ENCODE measurements at places on chromosomes 7 and 10. TPM values are rescaled to one million over a fixed set of nuclear protein-coding genes. Genes with fewer than 3 reads are reported as not detected.

OIT3 gene
- total RNA-seq, result not detected

ENO4 gene
- 1.1 TPM for total RNA-seq

ARHGEF35 gene
- 39.2 TPM for total RNA-seq

HOXA11 gene
- total RNA-seq, result not detected

Measured in WTC11 (cell line).